ENCODE measurements at places on chromosomes 1 and 21. TPM values are rescaled to one million over a fixed set of nuclear protein-coding genes. Genes with fewer than 3 reads are reported as not detected.
A peak's percentile ranks its signal among the peaks of the same experiment; 100 is the strongest.

UBE2G2 gene
- polyA plus RNA-seq = 48.9 TPM

DNA sequence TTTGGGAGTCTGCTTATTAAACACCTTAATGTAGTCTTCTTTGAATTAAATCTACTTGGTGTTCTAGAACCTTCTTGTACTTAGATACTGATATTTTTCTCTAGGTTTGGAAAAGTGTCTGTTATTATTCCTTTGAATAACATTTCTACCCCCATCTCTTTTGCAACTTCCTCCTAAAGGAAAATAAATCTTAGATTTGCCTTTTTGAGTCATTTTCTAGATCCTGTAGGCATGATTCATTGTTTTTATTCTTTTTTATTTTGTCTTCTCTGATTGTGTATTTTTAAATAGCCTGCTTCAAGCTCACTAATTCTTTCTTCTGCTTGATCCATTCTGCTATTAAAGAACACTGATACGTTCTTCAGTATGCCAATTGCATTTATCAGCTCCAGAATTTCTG, 155.9 kb upstream of the NEGR1 start:
- H3K27ac ChIP-seq = no peak overlapping the region
- H3K4me3 ChIP-seq = no peak overlapping the region
- H3K4me1 ChIP-seq = no peaks in the 10 kb centered on the region
- no peak for DNase-seq
- H3K27me3 ChIP-seq = no peaks in the 10 kb centered on the region

DNA sequence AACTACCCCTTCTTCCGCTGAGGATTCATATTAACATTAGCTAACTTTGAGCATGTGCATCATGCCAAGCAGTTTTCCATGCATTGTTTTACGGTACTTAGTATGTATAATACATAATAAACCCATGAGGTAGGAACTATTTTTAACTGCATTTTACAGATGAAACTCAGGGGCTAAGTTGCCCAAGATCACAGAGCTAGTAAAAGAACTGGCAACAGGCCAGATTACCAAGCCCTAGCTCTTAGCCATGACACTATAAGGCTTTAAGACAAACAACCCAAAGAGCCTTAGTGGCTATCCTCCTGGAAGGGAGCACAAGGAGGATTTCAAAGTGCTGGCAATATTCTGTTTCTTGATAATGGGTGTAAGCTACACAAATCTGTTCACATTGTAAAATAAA, 6.1 kb downstream of the AK2 start:
- H3K4me3 ChIP-seq = no peak overlapping the region
- no peaks in the 10 kb centered on the region for H3K27me3 ChIP-seq
- H3K4me1 ChIP-seq = peaks cover 11% of the 10 kb centered on the region
- no peak for DNase-seq

TMEM61 gene
- not detected for polyA plus RNA-seq

HAO2 gene
- polyA plus RNA-seq = not detected

GRCh38 chr1:197972406-197972805, 55.2 kb downstream of the LHX9 start:
- no peaks in the 10 kb centered on the region for H3K36me3 ChIP-seq
- DNase-seq = no peak
- peaks cover 14% of the 10 kb centered on the region for H3K27me3 ChIP-seq
- H3K27ac ChIP-seq = no peak overlapping the region
- no peaks in the 10 kb centered on the region for H3K4me1 ChIP-seq
- H3K4me3 ChIP-seq = no peak overlapping the region

AMY1A gene
- polyA plus RNA-seq = not detected

DNA sequence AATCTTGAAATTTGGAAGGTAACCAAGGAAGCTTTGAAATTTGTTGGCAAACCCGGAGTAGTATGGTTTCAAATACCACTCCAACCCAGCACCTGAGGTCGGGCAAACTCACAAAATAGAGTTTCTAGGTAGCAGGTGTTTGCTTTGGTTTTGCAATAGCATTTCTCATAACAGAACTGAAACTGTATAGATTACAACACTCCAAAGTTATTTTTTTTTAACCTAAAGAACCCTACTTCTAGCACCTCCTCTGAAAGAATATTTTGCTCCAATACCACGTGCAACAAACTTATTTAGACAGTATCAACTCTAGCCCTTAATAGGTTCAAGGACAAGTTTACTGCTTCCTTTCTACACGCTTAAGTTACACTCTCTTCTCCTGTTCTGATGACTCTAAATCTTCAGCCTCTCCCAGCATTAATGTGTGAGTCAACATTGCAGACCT, 178.5 kb upstream of the FMN2 start:
- H3K36me3 ChIP-seq = no peaks in the 10 kb centered on the region
- H3K27me3 ChIP-seq = no peaks in the 10 kb centered on the region
- no peaks in the 10 kb centered on the region for H3K4me1 ChIP-seq
- H3K27ac ChIP-seq = no peak overlapping the region
- DNase-seq = no peak
- no peak overlapping the region for H3K4me3 ChIP-seq

DNA sequence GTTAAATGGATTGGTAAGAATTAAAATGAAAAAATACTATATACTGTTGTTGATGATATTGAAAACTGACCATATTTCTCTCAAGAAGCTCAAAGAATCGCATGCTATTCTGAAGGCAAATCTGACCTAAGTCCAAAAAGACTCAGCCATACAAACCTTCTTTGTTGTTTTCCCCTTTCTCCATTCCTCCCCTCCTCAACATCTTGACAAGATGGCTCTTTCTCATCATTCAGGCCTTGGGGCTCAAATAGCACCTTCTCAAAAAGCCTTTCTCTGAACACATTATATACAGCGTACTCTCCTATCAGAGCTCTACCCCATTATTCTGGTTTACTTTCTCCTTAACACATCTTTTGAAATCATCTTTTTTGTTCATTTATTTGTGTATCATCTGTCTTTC, 17.2 kb downstream of the COLGALT2 start:
- no peak overlapping the region for H3K4me3 ChIP-seq
- H3K4me1 ChIP-seq = no peaks in the 10 kb centered on the region
- no peak overlapping the region for H3K27ac ChIP-seq
- no peaks in the 10 kb centered on the region for H3K36me3 ChIP-seq

DNA sequence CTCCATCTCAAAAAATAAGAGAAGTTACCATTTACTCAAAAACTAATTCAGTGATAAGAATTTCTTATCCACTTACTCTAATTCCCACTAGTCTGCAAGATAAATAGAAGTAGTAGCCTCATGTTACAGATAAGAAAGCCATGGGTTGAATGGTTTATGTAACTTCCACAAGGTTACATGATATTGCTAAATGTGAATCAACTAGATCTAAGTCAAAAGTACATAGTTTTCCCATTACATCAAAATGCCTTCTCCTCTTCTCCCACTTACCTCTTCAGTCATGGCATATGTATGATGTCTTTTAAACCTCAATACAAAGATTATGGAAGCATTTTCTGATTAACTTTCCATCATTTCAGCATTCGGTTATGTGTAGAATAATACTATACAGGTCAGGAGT, 108.5 kb downstream of the ASH1L start:
- H3K27me3 ChIP-seq = no peaks in the 10 kb centered on the region
- H3K27ac ChIP-seq = no peak overlapping the region
- no peak for DNase-seq
- no peak overlapping the region for H3K4me3 ChIP-seq

DNA sequence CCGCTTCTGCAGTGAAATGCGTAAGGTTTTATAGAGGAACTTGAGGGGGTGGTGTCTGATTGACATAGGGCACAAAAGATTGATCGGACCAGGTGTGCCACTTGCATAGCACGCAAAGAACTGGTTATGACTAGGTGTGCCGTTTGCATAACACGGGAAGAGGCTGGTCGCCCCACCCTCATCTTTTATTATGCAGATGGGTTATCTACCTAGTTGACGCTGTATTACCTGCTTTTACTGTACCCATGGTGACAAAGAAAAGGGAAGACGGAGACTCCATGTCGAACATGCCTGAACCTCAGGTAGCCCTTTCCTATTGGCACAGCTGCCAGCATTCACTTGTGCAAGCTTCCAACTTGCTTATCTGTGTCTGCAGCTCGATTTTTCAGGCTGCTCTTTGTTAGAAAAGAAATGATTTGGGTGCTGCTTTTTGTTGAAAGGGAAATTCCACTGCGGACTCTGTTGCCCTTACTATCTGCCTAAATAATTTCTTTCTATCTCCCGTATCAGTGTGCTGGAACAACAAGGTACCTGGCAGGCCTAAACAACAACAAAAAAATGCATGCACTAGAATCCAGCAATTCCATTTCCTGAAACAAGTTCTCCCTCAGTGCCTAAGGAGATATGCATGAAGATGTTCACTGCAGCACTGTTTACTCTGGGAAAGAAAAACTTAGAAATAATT, 194.4 kb upstream of the KAZN start:
- DNase-seq = no peak
- no peaks in the 10 kb centered on the region for H3K27me3 ChIP-seq
- no peak overlapping the region for H3K4me3 ChIP-seq
- no peaks in the 10 kb centered on the region for H3K36me3 ChIP-seq
- no peak overlapping the region for H3K27ac ChIP-seq
- no peaks in the 10 kb centered on the region for H3K4me1 ChIP-seq

DNA sequence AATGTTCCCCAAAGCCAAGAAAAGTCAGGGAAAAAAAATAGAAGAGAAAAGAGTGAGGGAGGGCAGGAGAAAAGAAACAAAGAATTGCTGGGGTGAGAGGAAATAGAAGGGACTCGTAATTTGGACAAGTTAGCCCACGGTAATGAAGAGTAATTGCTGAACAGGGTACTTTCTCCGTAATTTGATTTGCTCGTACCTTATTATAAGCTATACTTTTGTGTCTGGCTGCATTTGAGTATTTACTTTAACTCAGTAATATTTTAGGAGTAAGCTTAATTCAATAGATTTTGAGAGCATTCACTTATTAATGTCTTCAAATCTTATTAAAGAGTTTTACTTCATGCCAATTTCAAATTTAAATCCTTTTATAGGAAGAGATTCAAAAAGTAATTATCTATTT, 527.5 kb downstream of the COL11A1 start:
- no peak overlapping the region for H3K27ac ChIP-seq
- H3K4me1 ChIP-seq = no peaks in the 10 kb centered on the region
- no peak for DNase-seq
- H3K4me3 ChIP-seq = no peak overlapping the region

DNA sequence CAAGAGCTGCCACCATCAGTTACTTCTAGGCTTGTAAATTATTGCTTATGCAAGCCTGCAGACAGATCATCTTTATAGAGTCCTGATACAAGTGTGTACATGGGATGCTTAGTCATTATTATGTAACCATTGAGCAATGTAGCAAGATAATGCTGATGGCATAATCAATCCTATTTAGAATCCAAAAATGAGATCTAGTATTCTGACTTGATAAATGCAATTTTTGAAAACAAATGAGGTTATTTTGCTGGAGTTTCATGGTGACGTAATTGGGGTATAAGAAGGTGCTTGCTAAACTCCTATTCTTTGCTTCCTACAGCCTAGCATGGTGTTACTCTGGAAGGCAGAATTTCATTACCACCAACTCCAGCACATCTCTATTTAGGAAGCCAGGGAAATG, 801.7 kb upstream of the PRMT6 start:
- no peaks in the 10 kb centered on the region for H3K36me3 ChIP-seq
- no peak overlapping the region for H3K27ac ChIP-seq
- H3K4me3 ChIP-seq = no peak overlapping the region

STUM gene
- not detected for polyA plus RNA-seq

IL19 gene
- not detected for polyA plus RNA-seq

- H3K36me3 ChIP-seq = no peaks in the 10 kb centered on the region
- no peak overlapping the region for H3K4me3 ChIP-seq
- H3K4me1 ChIP-seq = no peaks in the 10 kb centered on the region
Observed at GRCh38 chr1:13952985-13953384, 253.0 kb downstream of the PRDM2 start.

GCSAML gene
- polyA plus RNA-seq = not detected

- peak within 1 kb of the TSS; percentile 75 for H3K4me3 ChIP-seq
- H3K4me1 ChIP-seq = peaks cover 12% of the 10 kb centered on the region
- DNase-seq = peak; percentile 59
- H3K27ac ChIP-seq = no peak within 1 kb of the TSS
- no peaks in the 10 kb centered on the region for H3K36me3 ChIP-seq
- peaks cover 53% of the 10 kb centered on the region for H3K27me3 ChIP-seq
Observed at GRCh38 chr1:197902454-197903195, at the start of gene C1orf53. C1orf53 (plus strand) TSS chr1:197902630; CDS start chr1:197902650, 20 bp downstream.

- H3K4me3 ChIP-seq = no peak overlapping the region
- no peaks in the 10 kb centered on the region for H3K36me3 ChIP-seq
- DNase-seq = no peak
- H3K27me3 ChIP-seq = no peaks in the 10 kb centered on the region
- H3K27ac ChIP-seq = no peak overlapping the region
Observed at GRCh38 chr1:218728898-218729565, 383.9 kb downstream of the TGFB2 start.

DNA sequence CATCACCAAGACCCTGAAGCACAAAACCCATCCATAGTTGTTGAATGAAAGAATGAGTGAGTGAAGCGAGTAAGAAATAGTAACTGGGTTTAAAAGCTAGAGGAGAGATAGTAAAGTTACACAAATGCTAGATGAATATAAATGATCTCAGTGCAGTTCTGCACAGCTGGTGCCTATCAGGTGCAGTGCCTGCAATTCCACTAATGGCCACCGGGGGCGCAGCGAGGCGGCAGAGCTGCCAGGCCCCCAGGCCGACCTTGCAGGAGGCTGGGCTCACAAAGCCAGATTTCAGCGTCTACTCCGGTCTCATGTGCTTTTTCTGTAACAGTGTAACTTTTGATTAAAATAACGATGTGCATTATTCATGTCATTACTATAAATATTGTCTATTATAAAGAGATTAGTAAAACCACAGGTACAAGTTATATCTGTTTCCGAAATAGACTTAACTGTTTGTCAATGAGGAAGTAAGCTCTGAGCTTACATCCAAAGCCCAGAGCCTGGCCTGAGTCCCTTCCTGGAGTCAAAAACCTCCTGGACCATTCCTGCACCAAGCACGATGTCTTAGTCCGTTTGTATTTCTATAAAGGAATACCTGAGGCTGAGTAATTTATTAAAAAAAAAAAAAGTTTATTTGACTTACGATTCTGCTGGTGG, 477.6 kb downstream of the NPHP4 start:
- H3K4me3 ChIP-seq = no peak overlapping the region
- no peaks in the 10 kb centered on the region for H3K27me3 ChIP-seq
- H3K4me1 ChIP-seq = peaks cover 5% of the 10 kb centered on the region

- H3K27ac ChIP-seq = no peak overlapping the region
- H3K4me3 ChIP-seq = no peak overlapping the region
- no peaks in the 10 kb centered on the region for H3K27me3 ChIP-seq
- no peak for DNase-seq
Observed at GRCh38 chr21:43187715-43188114, 18.9 kb downstream of the CRYAA start.

DNA sequence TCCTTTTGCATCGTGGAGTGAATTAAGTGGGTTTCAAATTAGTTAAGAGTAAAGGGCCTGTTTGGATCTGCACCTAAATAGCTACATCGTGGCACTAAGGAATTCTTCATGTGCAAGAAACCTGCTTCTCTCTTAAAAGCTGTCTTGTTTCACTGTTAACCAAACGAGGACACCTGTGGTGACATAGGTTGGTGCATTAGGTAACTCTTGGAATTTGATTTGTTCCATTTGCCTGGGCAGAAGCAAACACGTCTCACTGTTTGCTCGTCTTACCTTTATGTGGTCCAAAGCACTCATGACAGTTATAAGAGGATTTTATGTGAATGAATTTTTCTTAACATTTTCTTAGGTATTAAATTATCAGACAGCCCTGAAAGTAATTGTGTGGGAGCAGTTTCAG, 60.9 kb downstream of the PRDM2 start:
- H3K27me3 ChIP-seq = no peaks in the 10 kb centered on the region
- peaks cover 97% of the 10 kb centered on the region for H3K4me1 ChIP-seq
- H3K27ac ChIP-seq = no peak overlapping the region
- H3K36me3 ChIP-seq = peaks cover 13% of the 10 kb centered on the region
- DNase-seq = no peak

DHX9 gene
- polyA plus RNA-seq = 85.5 TPM
